ENCODE measurements at places on chromosomes 5 and 9.

DNA sequence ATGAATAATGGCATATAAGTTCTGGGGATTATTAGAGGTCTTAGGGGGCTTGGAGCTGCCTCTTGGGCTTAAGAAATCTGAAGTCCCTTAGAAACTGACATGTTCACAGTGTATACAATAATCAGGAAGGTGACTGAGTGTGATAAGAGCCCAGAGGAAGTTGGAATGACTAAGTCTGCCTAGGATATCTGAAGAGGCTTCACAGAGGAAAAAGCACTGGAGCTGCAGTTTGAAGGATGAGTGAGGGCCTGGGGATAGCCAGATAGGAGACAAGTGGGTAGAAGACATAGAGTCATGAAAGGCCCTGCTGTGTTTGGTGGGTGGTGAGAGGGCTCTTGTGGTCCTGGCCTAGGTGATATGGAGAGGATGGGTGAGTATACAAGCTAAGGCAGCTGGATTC, 8.8 kb downstream of the NEUROG1 start:
- no peak for DNase-seq

- no peak for DNase-seq
Measured at GRCh38 chr5:38071831-38072694, 186.3 kb upstream of the EGFLAM start.

GRCh38 chr5:164532235-164532900, 1026.9 kb downstream of the MAT2B start:
- DNase-seq = no peak

DNA sequence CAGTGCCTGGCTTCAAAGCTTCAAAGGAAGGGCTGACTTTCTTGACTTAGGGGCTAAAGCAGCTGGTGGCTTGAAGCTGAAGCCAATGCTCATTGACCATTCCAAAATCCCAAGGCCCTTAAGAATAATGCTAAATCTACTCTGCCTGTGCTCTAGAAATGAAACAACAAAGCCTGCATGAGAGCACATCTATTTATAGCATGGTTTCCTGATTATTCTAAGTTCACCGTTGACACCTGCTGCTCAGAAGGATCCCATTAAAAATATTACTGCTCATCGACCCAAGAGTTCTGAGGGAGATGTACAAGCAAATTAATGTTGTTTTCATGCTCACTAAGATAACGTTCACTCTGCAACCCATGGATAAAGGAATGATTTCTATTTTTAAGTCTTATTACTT, 6.7 kb downstream of the TMEM174 start:
- DNase-seq = no peak

- DNase-seq = peak; percentile 79
Measured at GRCh38 chr9:99465231-99465907, 243.3 kb downstream of the SEC61B start.

DNA sequence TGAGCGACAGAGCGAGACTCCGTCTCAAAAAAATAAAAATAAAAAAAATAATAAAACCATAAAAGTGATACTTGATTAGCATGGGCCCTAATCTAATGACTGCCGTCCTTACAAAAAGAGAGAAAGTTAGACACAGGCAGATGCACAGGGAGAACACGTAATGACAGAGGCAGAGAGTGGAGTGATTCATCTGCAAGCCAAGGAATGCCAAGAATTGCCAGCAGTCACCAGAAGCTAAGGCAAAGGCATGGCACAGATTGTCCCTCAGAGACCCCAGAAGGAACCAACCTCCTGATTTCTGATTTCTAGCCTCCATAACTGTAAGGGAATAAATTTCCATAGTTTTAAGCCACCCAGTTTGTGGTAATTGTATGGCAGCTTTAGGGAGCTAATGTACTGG, 79.6 kb upstream of the FREM1 start:
- DNase-seq = no peak

- DNase-seq = no peak
Measured at GRCh38 chr9:94802793-94803192, 76.3 kb downstream of the AOPEP start.

DNA sequence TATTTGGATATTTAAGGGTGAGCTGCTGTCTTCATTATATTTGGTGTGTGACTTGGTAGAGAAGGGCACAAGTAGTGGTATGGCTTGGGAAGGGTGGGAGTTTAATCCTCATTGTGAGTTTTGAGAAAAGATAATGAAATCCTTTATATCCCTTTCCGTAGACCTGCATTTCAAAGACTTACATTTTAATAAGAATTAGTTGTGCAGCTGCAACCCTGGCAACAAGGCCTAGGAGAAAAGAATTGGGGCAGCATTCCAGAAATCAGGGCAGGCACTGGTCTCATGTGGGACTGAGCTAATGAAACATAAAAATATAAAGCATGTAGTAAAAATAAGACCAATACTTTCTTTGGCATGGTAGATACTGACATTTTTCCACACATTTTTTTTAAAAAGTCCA, 60.5 kb downstream of the CDC42SE2 start:
- no peak for DNase-seq

DNA sequence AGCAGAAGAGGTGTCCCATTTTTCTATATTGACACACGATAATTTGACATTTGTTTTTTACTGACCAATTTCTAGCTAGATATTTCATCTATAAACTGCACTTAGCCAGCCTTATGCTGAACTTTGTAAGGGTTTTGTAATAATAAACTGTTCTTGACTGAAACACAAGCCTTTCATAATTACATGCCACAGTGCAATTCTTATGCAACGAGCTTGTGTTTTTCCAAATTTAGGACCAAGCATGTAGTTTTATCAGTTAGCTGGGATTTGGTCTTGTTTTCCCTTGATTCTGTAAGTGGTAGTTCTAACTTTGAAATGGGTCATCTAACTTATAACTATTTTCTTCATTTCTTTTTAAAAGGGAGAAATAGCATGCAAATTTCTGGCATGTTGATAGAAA, 1.3 kb upstream of the LURAP1L start:
- no peak for DNase-seq

DNA sequence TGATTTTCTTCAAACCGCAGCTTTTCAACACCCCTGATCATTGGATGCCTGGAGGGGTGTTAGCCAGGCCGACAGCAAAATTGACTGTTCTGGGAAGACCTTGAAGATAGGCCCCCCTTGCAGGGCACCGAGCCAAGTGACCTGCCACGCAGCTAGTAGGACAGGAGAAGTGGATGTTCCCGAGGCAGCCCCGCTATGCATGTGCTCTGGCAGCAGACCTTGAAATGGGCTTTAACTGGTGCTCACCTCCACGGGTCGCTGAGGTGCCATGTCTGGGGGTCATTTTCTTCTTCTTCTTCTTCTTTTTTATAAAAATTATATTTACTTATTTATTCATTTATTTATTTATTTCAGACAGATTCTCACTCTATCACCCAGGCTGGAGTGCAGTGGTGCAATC, 12.6 kb downstream of the FGF18 start:
- peak; percentile 52 for DNase-seq

GRCh38 chr9:88614359-88614758, 79.4 kb downstream of the NXNL2 start:
- DNase-seq = no peak

DNA sequence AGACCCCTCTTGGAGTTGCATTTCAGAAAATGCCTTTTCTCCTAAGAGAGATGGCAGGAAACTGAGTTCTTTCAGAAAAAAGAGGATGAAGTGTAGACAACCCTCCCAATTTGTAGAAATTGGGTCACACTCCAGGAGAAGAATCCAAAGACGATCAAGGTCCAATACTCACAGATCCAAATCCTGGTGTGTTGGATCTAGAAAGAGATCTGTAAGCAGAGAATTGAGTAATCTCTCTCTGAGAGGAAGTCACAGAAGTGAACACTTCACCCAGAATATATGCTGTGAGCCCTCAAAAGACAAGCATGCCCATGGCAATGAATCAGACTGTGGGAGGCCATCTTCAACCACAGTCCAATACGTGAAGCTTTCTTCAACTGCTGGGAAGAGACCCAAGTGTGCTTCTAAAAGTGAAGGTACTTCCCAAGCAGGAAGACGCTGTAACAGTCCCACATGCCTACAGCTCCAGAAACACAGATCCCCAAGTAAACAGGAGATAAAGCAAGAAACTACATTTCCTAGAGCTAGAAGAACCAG, 182.7 kb downstream of the SMC2 start:
- DNase-seq = no peak

- DNase-seq = no peak
Measured at GRCh38 chr5:180324601-180324950, 28.6 kb downstream of the GFPT2 start.

GRCh38 chr5:37412515-37412914, 33.4 kb downstream of the WDR70 start:
- no peak for DNase-seq

GRCh38 chr9:127977884-127978647, 2.7 kb downstream of the EEIG1 start:
- no peak for DNase-seq

GRCh38 chr5:68239487-68239886, 23.9 kb downstream of the PIK3R1 start:
- DNase-seq = peak; percentile 87

GRCh38 chr9:108468364-108468763, 387.4 kb downstream of the ACTL7B start:
- no peak for DNase-seq

- DNase-seq = no peak
Measured at GRCh38 chr5:9716838-9717281, 86.7 kb upstream of the TAS2R1 start.

GRCh38 chr9:114310471-114311450, 12.1 kb upstream of the ORM1 start:
- peak; percentile 69 for DNase-seq

DNA sequence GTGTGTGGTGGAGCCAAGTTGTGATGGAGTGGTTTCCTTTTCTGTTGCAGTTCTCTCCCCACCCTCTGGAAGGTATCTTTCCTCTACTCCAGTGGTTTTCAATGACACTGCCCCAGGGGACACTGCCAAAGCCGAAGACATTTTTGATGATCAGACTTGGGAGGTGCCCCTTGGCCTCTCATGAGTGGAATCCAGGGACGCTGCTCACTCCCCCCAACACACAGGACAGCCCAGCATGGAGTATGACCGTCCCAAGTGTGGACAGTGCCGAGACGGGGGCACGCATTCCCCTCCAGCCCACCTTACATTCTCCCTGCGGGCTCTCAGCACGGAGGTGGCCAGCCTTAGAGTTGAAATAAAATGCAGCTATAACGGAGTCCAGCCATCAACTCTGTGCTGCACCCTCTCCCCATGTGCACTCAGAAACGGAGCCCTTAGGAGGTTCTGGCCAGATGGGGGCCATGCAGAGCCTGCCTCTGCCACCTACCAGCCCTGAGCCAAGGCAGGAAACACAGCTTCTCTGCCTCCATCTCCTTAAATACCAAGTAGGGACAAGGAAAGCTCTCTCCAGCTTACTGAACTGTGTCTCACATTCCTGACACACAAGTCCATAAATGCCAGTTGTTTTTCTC, 150.8 kb downstream of the ROR2 start:
- DNase-seq = peak; percentile 25

- no peak for DNase-seq
Measured at GRCh38 chr9:9352877-9353481, 1259.8 kb downstream of the PTPRD start.

DNA sequence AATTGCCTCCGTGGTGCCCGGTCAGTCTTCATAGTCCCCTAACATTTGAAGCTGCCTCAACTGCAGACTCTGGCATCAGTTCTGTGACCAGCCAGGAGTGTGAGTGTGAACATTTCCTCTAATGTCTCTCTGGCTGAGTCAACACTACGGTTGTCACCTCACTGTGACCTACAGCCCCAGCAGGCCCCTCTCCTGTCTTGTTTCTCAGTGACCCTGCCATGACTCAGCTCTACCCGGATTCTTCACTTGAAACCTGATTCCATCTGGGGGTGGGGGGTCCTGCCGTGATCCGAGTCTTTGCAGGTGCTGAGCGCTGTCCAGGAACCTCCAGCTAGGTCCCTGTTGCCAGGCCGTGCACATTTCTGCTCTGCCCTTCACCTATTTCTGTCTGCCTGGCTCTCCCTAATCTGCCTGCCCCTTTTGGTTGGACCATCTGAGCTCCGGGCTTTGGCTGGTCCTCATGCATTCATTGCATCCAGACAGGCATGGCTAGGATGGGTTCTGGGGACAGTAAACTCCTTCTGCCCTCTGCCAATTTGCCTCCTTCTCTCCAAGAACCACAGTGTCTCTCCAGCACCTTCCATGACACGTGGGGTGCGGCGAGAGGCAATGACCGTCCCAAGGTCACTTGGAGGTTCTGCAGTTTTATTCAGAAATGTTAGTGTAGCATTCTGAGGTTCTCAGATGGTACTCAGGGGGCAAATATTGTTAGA, 24.2 kb downstream of the STC2 start:
- DNase-seq = no peak

DNA sequence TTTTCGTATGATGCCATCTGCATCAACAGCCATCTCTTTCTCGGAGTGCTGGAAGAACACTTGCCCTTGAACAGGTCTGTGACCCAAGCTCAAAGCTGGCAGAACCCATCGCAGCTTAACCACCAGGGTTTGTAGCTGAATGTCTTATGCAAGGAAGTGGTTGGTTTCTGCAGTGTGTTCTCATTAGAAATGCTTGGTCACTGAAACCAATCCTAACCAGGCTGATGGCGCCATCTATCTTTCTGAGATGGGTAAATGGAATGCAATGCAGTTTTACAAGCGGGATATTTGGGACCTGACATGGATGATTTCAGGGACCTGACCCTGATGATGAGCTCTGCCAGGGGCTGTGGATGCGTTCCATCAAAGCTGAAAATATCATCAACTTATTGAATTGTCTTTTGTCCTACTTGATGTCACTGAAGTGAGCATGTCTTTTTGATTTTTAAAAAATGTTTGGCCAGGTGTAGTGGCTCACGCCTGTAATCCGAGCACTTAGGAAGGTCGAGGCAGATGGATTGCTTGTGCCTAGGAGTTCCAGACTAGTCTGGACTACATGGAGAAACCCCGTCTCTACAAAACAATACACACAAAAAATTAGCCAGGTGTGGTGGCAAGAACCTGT, 28.7 kb downstream of the DMRT3 start:
- DNase-seq = no peak

DNA sequence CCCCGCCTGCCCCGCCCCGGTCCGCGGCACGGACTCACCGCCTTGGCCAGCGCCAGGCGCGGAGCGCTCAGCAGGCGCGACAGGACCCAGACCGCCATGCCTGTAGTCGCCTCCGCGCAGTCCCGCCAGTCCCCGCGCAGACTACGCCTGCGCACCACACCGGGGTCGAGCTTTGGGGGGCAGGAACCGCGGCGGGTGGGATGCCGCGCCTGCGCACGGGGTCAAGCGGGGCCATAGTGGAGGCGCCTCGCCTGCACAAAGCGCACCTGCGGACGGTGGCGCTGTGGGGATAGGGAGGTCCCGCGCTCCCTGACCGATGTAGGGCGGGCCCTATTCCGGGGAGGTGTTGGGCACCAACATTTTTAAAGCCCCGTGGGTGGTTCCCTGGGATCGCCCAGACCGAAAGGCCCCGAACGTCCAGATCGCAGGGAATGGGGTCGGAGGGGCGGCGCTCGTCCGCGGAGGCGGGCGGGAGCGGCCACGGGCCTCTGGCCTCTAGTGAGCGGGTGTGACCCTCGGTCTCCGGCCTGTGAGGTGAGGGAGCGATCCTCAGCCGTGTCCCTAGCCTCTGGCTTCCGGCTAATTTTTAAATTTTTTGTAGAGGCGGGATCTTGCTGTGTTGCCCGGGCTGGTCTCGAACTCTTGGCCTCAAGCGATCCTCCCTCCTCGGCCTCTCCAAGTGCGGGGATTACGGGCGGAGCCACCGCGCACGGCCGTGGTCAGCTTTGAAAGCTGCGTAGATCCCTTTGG, 70.8 kb upstream of the LPCAT1 start:
- peak; percentile 79 for DNase-seq

GRCh38 chr5:6736524-6737042, 23.4 kb downstream of the TENT4A start:
- no peak for DNase-seq

Data from aorta (tissue), 5 donors.